ENCODE measurements at places on chromosomes 4 and X.

DNA sequence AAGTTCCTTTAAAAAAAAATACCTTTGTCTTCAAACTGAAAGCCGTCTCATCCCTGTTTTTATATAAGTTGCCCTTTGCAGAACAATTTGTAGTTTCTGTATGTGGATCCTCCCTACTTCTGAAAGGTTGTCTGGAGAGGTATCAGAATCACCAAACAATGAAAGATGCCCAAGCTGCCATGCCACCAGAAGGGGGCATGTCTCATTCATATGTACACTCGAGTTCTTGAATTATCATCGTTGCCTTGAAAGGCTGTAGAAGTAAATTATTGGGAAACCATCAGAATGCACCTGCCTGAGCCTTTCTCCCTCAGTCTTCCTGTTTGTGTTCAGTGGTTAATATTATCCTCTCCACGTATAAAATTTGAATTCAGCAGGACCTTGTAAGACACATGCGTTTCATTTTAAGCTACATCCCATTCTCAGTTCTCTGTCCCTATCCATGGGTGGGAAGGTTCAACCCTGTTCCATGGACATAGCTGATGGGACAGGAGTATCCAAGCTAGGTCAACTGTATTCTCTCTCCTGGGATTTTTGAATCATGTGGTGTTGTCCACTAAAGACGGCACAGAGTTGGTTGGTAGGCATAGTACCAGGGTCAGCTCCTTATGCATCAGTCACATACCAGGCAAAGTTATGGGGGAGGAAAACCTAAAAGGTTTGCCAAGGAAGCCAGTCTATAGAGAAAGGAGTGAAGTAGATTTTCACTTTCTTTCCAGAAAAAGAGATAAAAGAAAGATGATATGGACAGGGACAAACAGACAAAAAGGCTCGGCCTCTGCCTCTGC, 24.0 kb downstream of the GALNT7 start:
- DNase-seq, result no peak

- DNase-seq, result no peak
Measured at GRCh38 chrX:121671649-121672048, 624.2 kb downstream of the GLUD2 start.

DNA sequence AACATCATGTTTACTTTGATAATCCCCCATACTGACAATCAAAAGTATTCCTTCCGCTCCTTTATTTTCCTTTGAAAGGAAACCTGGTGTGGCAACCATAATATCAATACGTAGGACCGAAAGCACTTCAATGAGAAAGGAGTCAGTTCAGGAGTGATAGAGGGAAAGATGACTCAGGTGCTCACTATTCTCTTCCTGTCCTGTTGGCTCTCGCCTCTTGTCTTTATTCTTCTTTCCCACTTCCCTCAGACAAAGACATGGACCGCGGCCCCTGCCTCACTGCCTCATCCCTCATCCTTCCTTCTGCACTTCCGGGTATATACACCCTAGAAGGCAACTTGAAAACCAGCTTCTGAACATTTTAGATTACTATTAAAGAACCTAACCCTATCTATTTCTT, 49.8 kb upstream of the TNIP3 start:
- no peak for DNase-seq

DNA sequence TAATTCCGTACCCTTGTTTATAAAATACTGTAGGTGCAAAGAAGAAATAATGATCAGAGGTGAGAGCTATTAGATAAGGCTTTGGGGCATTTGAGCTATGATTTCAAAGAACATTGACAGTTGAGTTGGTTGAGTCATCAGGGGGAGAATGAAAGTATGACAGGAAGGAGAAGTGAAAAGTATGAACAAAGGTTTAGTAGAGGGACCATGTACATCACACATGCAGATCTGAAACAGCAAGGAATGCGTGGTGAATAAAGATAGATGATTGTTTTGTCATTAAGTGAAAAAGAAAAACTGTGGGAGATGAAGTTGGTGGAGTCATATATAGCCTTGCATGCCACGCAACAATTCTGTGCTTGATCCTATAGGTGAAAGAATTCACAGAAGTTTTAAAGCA, 163.1 kb downstream of the ARAP2 start:
- DNase-seq, result no peak

GRCh38 chrX:84873176-84873575, 130.5 kb upstream of the APOOL start:
- DNase-seq, result no peak

GRCh38 chrX:118594697-118595420, 99.2 kb downstream of the DOCK11 start:
- no peak for DNase-seq

GRCh38 chr4:76458825-76459224, 23.8 kb downstream of the SHROOM3 start:
- DNase-seq, result no peak

DNA sequence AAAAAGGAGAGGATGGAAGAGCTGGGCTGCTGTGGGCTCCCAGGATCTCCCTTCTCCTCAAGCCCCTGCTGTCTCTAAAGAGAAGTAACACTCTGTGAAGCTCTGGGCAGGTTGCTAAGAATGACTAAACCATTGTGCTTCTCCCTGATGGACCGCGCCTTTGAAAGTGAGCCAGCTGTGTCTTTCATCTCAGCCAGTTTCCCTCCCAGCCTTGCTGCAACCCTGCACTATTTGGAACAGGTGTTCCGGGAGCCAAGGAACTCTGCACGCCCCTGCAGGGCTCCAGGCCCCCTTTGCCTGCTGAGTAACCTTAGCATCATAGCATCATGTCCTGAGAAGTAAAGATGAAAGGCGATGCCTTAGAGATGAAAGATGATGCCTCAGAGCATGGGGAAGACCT, 39.7 kb downstream of the SMIM20 start:
- no peak for DNase-seq

GRCh38 chr4:114019276-114019968, 40.0 kb upstream of the ARSJ start:
- no peak for DNase-seq

GRCh38 chr4:119627267-119628255, 1.0 kb downstream of the PDE5A start:
- DNase-seq, result peak; percentile 27

- DNase-seq, result peak; percentile 59
Measured at GRCh38 chrX:103533511-103534216, 14.4 kb upstream of the RAB40A start.

DNA sequence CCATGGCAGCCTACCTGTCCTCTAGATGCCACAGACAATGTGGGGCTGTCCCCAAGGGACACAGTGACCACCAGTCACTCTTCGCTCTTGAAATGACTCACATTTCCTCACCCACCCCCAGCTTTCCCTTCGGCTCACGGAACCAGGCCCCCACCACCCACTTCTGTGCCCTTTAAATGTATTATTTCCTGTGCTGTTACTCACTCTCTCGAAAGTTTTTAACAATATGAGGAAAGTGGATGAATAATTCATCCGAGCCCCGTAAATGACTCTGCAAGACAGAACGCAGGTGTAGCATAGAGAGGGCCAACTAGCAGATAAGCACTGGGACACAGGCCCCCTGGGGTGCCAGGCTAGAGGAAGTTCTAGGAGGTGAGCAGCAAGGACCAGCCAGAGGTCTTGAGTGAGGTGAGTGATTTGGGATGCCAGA, 179.5 kb upstream of the TBL1X start:
- DNase-seq, result no peak

- DNase-seq, result no peak
Measured at GRCh38 chr4:40564815-40565483, 64.7 kb downstream of the RBM47 start.

DNA sequence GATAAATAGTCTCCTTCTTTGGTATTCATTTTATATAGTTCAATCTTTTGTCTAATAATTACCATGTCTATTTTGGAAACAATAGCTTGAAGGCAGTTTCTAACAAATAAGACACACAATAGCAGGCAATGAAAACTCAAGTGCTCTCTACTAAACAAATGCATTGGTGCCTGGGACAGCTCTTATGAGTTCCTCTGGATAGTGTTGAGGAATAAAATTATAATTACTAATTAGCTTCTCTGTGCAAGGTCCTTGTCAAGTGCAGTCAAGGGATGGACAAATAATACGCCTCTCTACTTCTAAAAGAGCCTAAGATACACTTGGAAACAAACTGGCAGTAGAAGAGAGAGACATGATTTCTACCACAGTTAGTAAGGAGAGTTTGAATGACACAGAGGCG, 229.0 kb upstream of the GLRA2 start:
- DNase-seq, result no peak

GRCh38 chrX:9844936-9845577, 58.8 kb downstream of the SHROOM2 start:
- no peak for DNase-seq

DNA sequence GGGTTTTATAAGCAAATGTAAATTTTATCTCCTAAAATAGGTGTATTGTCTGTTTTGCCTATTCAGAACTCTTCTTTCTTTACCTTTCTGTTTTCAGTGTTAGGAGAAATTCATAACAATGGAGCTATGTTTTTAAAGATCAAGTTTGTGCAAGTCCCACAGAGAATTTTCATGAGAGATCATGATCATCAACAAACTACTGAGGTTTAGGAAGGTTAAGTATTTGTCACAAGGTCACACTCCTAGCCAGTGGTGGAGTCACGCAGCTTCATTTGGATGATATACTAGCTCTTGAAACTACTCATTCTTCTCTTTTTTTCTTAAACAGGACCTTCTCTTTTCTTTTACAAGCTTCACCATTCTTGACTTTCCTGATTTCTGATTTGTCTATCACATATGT, 892.6 kb upstream of the FRG1 start:
- no peak for DNase-seq

GRCh38 chrX:120604361-120604782, 471 bp downstream of the MCTS1 start:
- DNase-seq, result peak; percentile 9

GRCh38 chr4:149344436-149344835, 471.2 kb downstream of the IQCM start:
- no peak for DNase-seq

GRCh38 chrX:47566841-47567240, 5.8 kb downstream of the ARAF start:
- no peak for DNase-seq

DNA sequence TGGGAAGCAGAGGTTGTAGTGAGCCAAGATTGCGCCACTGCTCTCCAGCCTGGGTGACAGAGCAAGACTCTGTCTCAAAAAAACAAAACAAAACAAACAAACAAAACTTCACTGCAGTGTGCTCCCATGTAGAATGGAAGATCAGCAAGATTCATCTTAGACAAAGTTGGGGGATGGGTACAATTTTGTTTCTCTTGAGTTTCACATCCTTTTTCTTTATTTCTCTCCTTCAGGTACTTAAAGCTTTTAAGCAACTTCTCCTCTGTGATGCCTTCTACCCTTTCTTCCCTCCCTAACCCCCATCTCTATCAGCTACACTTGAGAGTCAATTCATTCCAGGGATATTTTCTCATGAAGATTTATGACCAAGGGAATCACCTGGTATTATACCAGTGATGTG, 15.5 kb upstream of the RBBP7 start:
- no peak for DNase-seq

- DNase-seq, result no peak
Measured at GRCh38 chrX:2576793-2577192, 76.0 kb upstream of the DHRSX start.

- no peak for DNase-seq
Measured at GRCh38 chrX:10501611-10502010, 118.8 kb downstream of the MID1 start.

- DNase-seq, result no peak
Measured at GRCh38 chrX:46381630-46382029, 163.6 kb downstream of the ZNF674 start.

DNA sequence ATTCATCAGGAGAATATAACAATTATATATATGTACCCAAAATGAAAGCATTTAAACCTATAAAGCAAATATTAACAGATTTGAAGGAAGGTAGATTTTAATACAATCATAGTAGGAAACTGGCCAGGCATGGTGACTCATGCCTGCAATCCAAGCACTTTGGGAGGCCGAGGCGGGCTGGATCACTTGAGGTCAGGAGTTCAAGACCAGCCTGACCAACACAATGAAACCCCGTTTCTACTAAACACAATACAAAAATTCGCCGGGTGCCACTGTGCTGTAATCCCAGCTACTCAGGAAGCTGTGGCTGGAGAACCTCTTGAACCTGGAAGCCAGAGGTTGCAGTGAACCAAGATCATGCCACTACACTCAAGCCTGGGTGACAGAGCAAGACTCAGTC, 118.3 kb downstream of the KCNIP4 start:
- no peak for DNase-seq

DNA sequence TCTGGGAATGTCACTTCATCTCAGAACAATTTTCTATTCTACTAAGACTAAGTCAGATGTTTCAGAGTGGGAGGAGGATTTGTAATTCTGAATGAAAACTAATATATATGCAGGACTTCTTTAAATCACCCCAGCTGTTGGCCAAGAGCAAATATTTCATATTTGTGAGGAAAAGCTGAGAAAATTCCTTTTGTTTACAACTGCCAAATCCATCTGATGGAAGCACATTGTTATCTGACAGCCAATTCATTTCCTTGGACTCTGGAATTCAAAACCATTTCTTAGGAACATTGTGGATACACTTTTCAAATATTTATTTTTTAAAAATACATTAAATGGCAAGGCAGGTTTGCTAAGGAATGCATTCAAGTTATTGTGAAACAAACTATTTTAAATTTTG, 8.0 kb downstream of the SLIT2 start:
- DNase-seq, result no peak

All from T follicular helper cell (primary cell).